ENCODE measurements at places on chromosomes 1 and 21.
A peak's percentile ranks its signal among the peaks of the same experiment; 100 is the strongest.

- DNase-seq, result peak; percentile 76
- H3K27ac ChIP-seq, result no peak overlapping the region
- no peaks in the 10 kb centered on the region for H3K36me3 ChIP-seq
- peaks cover 2% of the 10 kb centered on the region for H3K4me1 ChIP-seq
- H3K4me3 ChIP-seq, result no peak overlapping the region
These were observed 45.5 kb downstream of the UTP25 start for GRCh38 chr1:209873067-209873799.

DNA sequence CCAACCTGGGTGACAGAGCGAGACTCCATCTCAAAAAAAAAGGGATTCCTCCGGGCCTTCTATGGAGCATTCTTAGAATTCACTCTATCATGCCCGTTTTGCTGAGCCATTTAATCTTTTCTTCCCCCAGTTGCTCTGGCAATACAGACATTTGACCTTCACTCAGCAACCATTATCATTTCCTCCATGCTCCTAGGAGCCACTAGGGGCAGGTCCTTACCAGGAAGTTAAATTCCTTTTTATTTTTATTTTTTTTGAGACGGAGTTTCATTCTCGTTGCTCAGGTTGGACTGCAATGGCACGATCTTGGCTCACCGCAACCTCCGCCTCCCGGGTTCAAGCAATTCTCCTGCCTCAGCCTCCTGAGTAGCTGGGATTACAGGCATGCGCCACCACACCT, 9.7 kb upstream of the CGN start:
- H3K27ac ChIP-seq, result no peak overlapping the region
- H3K4me1 ChIP-seq, result no peaks in the 10 kb centered on the region
- no peak overlapping the region for H3K4me3 ChIP-seq
- H3K36me3 ChIP-seq, result no peaks in the 10 kb centered on the region
- no peaks in the 10 kb centered on the region for H3K27me3 ChIP-seq

GRCh38 chr1:61141288-61142042, 59.1 kb downstream of the NFIA start:
- peaks cover 15% of the 10 kb centered on the region for H3K4me1 ChIP-seq
- H3K27me3 ChIP-seq, result no peaks in the 10 kb centered on the region
- H3K27ac ChIP-seq, result no peak overlapping the region
- H3K4me3 ChIP-seq, result no peak overlapping the region

GRCh38 chr1:207579436-207579799, 65.5 kb upstream of the CR1L start:
- H3K4me3 ChIP-seq, result no peak overlapping the region
- no peak overlapping the region for H3K27ac ChIP-seq
- DNase-seq, result peak; percentile 46
- H3K36me3 ChIP-seq, result no peaks in the 10 kb centered on the region
- no peaks in the 10 kb centered on the region for H3K4me1 ChIP-seq
- H3K27me3 ChIP-seq, result no peaks in the 10 kb centered on the region

- H3K4me1 ChIP-seq, result peaks cover 13% of the 10 kb centered on the region
- no peak overlapping the region for H3K27ac ChIP-seq
- H3K36me3 ChIP-seq, result no peaks in the 10 kb centered on the region
- no peaks in the 10 kb centered on the region for H3K27me3 ChIP-seq
- no peak overlapping the region for H3K4me3 ChIP-seq
These were observed 45.5 kb downstream of the LPAR3 start for GRCh38 chr1:84847253-84848250.

DNA sequence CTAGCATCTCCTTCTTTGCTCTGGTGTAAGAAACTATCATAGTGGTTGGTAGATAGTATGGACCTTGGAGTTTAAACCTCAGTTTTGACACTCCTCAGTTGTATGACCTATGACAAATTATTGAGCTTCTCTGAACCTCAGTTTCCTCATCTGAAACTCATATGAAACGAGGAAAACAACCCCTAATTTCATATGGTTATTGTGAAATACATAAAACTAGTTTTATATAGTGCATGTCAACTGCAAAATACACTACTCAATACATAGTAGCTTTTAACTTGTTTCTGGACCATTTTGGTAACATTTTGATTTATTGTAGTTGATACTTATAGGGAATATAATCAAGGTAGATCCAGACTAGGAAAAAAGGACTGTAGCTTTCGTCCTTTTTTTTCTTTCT, 32.9 kb downstream of the CLIC4 start:
- H3K4me3 ChIP-seq, result no peak overlapping the region
- DNase-seq, result no peak
- H3K36me3 ChIP-seq, result no peaks in the 10 kb centered on the region
- no peaks in the 10 kb centered on the region for H3K4me1 ChIP-seq
- H3K27ac ChIP-seq, result no peak overlapping the region
- H3K27me3 ChIP-seq, result no peaks in the 10 kb centered on the region

DNA sequence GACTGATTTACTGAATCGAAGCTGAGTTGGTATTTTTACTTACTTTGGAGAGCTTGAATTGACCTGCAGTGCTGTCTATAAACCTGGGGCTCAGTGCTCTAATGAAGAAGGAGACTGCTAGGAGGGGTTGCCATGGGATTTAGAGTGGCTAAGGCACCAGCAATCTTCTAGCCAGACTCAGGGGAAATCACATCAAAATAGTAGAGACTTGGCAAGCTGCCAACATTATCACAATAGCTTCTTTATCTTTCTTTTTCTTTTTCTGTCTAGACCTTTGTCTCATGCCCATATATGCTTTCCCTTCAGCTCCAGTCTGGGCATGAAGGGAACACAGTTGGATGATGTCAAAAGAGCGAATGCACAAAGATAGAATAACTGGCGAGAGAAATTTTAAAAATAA, 301.1 kb upstream of the DPYD start:
- H3K36me3 ChIP-seq, result no peaks in the 10 kb centered on the region
- no peak overlapping the region for H3K4me3 ChIP-seq
- peaks cover 2% of the 10 kb centered on the region for H3K4me1 ChIP-seq
- H3K27me3 ChIP-seq, result no peaks in the 10 kb centered on the region
- peak; percentile 50 for DNase-seq

- H3K27ac ChIP-seq, result no peak overlapping the region
- H3K36me3 ChIP-seq, result no peaks in the 10 kb centered on the region
- DNase-seq, result no peak
- H3K4me1 ChIP-seq, result no peaks in the 10 kb centered on the region
- no peaks in the 10 kb centered on the region for H3K27me3 ChIP-seq
- no peak overlapping the region for H3K4me3 ChIP-seq
These were observed 91.6 kb downstream of the ZNF648 start for GRCh38 chr1:181969902-181970301.

DNA sequence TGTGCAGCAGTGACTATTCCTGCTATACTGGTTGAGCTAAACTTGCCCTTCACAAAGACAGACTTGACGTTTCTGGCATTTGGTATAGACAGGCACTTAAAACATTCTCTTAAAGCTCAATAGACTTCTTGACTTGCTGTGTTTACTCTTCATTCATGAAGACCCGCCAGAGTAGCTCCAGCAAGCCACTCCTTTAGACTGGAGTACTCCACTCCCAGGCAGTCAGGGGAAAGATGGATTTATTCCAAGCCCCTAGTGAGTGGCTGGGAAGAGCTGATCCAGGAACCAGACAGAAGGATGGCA, 70.7 kb downstream of the EVA1C start:
- H3K36me3 ChIP-seq, result no peaks in the 10 kb centered on the region
- H3K27me3 ChIP-seq, result no peaks in the 10 kb centered on the region
- H3K4me3 ChIP-seq, result no peak overlapping the region
- H3K27ac ChIP-seq, result no peak overlapping the region
- H3K4me1 ChIP-seq, result no peaks in the 10 kb centered on the region

DNA sequence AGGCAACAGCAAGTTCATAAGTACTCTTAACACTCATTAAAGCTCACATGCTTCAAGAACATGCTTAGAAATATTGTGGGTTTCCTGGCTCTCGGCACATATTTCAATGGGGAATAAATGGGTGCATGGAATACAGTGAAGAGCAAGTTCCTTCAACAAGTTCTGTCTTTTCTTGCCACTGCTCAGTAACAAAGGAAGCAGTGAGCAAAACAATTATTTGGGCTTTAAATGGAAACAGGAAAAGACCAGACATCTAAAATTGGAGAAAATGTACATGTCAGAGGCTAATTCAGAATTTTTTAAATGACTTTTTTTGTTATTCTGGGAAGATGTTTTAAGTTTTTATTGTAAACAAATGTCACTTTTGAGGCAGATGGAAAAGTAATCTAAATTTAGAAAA, 478.7 kb downstream of the SETD4 start:
- no peak overlapping the region for H3K27ac ChIP-seq
- H3K27me3 ChIP-seq, result no peaks in the 10 kb centered on the region
- H3K36me3 ChIP-seq, result no peaks in the 10 kb centered on the region
- no peak overlapping the region for H3K4me3 ChIP-seq
- H3K4me1 ChIP-seq, result peaks cover 13% of the 10 kb centered on the region

DNA sequence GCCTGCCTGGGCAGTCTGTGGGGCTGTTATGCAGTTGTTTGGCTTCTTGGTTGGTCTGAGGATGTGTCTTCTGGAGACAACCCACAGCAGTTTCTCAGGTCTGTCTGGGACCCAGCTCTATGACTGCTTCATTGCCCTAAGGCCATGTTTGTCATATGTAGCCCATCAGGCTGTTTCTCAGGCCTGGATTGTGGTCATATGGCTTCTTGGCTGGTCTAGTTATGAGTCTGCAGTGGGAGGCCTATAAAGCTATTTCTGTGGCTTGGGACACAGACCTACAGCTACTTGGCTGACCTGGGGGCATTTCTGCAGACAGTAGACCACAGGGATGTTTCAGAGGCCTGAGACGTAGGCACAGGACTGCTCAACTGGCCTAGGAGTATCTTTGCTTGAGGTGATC, 41.5 kb downstream of the CHIA start:
- H3K36me3 ChIP-seq, result no peaks in the 10 kb centered on the region
- H3K27ac ChIP-seq, result no peak overlapping the region
- DNase-seq, result no peak
- H3K27me3 ChIP-seq, result no peaks in the 10 kb centered on the region

GRCh38 chr21:31803039-31804007, 69.5 kb upstream of the HUNK start:
- no peak overlapping the region for H3K4me3 ChIP-seq
- no peak overlapping the region for H3K27ac ChIP-seq
- no peak for DNase-seq
- H3K4me1 ChIP-seq, result no peaks in the 10 kb centered on the region
- no peaks in the 10 kb centered on the region for H3K36me3 ChIP-seq

DNA sequence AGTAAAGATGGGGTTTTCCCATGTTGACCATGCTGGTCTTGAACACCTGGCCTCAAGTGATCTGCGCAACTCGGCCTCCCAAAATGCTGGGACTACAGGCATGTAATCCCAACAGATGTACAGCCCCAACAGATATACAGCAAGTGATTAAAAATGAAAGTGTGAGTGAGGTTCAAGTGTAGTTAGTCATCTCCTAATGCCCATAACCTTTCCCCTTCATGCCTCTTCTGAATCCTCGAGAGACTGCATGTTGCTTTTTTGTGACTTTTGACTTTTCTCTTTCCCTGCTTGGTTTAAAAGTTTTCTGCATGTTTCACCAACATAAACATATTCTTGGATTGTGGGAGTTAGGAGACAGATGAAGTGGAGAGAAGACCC, 31.2 kb downstream of the KCNK2 start:
- no peak overlapping the region for H3K4me3 ChIP-seq
- no peaks in the 10 kb centered on the region for H3K36me3 ChIP-seq
- no peaks in the 10 kb centered on the region for H3K27me3 ChIP-seq
- peaks cover 3% of the 10 kb centered on the region for H3K4me1 ChIP-seq
- H3K27ac ChIP-seq, result peak overlapping the region; percentile 2

DNA sequence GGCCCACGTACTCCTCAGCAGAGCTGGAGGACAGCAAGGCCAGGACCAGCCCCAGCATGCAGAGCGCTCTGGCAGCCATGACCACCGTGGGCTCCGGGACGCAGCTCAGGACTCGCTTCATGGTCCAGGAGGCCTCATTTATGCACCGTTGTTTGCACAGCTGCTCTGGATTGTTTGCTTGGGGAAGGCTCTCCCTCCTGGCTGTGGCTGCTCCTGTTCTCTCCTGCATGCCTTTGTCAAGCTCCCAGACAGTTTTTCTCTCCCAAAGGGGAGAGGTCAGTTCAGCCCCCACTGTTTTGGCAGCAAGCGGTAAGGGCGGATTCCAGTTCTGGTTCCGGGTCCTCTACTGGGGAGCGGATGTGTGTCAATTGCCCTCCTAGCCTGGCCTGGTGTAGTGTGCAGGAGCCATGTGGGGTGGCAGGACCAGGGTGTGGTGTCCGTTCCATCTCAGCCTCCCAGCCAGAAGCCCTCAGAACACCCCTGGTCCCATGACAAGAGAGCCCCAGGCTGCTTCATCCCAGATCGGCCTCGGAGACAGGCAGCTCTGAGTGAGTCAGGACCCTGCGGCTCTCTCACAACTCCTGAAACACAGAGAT, at the start of gene TFF3:
TSS of gene TFF3 (minus strand) at position 114 of the 596 bp plus-strand sequence. CDS start at position 79, 35 bp downstream.
- no peaks in the 10 kb centered on the region for H3K27me3 ChIP-seq
- no peak within 1 kb of the TSS for H3K4me3 ChIP-seq
- H3K4me1 ChIP-seq, result no peaks in the 10 kb centered on the region
- no peak for DNase-seq
